SJSA1 (cell line): ENCODE measurements at places on chromosomes 2 and 18. TPM values are rescaled to one million over a fixed set of nuclear protein-coding genes. Genes with fewer than 3 reads are reported as not detected.

DNA sequence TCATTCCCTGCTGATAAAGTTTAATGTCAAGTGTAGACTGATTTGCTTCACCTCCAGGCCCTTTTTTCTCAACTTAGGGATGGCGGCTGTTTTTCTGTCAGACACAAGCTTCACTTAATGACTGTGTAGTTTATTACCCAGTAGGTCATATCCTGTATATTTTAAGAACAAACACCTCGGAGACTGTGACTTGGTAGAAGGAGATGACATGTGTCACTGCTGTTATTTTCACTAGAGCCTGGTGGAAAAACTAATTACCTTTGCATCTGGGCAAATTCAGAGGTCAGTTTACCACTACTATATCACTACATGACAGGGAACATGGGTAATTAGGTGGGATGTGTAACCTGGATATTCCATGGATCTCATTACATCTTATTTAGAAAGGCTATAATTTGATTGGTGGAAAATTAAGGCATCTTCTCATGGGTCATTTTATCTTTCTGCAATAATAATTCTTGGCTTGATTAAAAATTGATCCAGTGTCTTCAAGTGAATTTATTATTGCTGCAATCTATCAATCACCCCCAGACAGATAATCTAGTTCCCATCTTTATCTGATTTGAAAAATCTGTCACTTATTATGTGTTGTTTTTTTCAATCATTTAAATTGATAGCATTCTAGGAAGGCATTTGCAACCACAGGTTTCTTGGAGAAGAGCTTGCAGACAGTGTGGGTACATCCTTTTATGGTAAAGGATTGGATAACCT is 353.8 kb upstream of the SPRED2 start:
- DNase-seq = no peak

The TCF7L1 gene
- 0.68 and 1.3 TPM in 2 replicates for total RNA-seq

The TUBA4A gene
- 0.45 TPM in 1 of 2 replicates, not detected in the other for total RNA-seq

GRCh38 chr2:155372969-155373368 is 674.5 kb downstream of the KCNJ3 start:
- DNase-seq = no peak

GRCh38 chr2:148802448-148803220 is 72.4 kb upstream of the KIF5C start:
- DNase-seq = no peak

DNA sequence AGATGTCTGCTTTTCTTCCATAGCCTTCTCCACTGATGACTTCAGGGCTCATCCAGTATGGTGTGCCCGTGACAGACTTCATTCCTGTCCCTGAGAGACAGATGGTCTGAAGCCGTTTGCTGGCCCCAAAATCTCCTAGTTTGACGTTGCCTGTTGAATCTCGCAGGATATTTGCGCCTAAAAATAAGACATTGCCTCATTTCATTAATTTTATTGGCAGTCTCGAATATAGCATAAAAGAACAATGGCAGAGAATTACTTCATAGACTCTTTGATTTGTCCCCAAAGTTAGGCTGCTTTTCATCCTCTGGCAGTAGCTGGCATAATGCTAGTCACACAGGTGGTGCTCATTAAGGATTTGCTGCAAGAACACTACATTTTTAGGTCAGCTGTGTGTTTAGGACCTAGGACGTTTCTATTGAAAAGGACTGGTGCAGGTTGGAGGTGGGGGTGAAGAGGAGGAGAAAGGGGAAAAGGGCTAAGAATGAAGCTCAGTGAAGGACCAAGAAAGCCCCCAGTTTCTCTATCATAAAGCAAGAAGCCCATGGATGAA is 14.7 kb upstream of the ERCC3 start:
- DNase-seq = no peak

The SERPINB3 gene
- total RNA-seq = not detected in 2 replicates

The TCF23 gene
- total RNA-seq = not detected in 2 replicates

GRCh38 chr2:96430394-96430988 is 74.7 kb downstream of the NEURL3 start:
- no peak for DNase-seq

GRCh38 chr2:96340493-96341414 is 5.2 kb downstream of the NCAPH start:
- DNase-seq = no peak

DNA sequence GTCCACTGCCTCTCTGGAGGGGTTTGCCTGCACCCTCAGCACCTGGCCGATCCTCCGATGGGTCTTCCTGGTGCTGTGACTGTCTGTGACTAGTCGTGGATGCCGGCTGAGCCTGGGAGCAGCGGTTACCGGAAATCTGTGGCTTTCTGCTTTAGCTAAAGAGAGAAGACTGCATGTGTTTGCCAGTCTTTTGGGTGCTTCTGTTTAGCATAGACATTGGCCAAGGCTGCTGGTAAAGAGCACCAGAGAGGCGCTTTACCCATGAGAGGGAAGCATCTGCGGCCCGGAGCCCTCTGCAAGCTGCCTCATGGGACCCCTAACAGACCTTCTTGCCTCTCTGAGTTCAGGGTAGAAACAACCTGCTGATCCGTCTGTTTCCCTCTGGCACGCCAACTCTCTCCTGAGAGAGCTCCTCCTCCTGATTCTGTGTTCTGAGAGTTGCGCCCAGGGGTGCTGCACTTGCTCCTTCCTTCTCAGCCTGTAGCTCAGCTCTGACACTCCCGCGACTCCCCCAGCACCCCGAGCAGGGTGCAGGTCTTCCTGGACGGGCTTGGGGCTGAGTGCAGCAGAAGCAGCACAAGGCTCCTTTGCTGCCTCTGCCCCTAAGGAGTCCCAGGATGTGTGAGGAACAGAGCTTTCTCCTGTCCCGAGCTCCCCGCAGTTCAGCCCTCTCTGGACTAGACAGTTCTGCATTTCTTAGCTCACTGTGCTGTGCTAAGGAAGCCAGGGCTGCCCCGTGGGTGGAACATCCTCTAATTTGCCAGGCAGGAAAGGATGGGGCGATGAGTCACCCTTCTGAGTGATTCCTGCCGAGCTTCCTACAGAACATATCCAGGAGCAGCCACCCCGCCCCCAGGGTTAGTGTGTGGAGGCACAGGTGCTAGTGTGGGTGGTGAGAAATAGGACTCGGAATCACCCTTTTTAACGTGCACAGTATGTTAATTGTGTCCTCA is 203.2 kb downstream of the SH3RF3 start:
- DNase-seq = peak; percentile 94

DNA sequence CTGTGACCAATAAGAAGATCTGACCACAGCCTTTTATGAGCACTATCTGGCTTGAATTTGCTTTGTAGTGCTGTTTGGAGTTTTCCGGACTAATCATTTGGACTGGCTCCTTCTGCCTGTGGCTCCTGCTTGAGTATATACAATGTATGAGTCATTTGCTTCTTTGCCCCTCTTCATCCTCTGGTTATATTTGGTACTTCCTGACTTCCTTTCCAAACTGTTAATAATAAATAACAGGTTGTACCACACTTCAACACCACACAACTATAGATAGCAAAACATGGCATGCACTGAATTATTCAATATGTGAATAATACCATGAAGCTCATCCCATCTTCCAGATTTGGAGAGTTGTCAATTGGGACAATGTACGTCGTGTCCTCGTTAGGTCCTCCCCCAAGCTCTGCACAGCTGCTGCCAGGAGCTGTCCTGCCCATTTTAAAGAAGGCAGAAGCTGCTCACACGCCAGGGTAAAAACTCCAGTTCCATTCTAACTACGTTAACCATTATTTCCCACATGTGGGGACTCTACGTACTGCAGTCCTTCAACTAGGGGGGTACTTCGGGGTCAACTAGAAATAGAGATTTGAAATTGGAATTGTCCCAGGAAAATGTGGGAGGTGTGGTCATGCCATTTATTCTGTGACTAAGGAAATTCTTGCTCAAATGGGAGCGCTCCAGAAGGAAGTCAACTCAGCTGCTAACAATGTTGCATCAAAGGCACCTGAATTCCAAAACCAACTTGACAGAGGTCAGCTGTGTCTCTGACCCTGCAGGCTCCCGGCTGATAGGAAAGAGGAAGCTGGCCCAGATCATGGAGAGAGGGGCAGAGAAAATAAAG is 38.1 kb downstream of the ST8SIA5 start:
- no peak for DNase-seq

GRCh38 chr18:32383050-32383819 is 87.4 kb downstream of the GAREM1 start:
- DNase-seq = peak; percentile 54

DNA sequence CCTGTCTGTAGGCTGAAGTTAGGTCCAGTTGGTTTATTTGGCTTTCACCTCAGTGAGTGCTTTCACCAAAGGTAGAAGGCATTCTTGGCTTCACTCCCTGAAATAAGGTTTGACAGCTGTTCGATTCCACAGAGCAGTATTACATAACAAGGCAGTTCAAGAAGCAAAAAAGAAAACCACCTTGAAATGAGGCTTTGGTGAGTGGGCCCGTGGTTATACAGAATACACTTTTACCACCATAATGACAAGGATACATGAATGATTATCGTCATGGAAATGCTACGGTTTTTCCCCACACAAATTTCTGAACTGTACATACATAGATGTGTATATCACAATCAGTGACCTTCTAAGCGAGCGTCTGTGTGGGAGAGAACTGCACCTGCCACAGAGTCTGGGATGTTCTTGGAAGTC is 80.0 kb upstream of the CHRNA1 start:
- no peak for DNase-seq

- no peak for DNase-seq
Observed at GRCh38 chr18:49494660-49495059, 7.6 kb upstream of the C18orf32 start.

The IL1R2 gene
- total RNA-seq = 0.16 TPM in 1 of 2 replicates, not detected in the other

- no peak for DNase-seq
Observed at GRCh38 chr18:46759890-46760289, 3.0 kb upstream of the ST8SIA5 start.

The FLACC1 gene
- total RNA-seq = 0.58 and 0.75 TPM in 2 replicates

DNA sequence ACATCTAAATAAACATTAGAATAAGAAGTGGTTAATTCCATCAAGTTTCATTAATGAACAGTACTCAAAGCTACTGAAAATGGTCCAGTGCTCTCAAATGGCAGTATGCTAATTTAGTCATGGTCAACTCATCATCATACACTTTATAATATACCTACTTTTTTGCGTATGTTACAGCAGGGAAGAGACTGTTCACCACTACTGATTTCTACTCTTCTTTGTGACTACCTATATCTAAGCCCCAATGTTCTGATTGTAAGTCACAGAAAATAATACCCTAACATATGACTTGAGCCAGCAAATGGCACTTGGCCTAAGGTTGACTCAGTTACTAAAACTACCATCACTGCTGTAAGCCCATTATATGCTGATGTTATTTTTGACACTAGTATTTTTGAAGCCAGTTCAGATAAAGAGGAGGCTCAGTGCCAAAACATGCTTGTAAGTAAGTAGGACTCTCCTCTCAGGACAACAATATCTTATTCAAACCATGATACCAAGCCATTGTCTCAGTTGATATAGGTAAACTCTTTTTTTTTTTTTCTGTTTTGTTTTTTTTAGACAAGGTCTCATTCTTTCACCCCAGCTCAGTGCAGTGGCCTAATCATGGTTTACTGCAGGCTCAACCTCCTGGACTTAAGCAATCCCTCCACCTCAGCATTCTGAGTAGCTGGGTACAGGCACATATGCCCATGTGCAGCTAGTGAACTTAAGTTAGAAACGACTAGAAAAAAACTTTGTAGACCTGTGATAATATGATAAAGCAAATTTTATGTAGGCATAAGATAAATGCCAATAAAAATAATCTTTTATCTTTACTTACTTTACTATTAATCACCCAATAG is 266.9 kb downstream of the ZNF385B start:
- DNase-seq = no peak

DNA sequence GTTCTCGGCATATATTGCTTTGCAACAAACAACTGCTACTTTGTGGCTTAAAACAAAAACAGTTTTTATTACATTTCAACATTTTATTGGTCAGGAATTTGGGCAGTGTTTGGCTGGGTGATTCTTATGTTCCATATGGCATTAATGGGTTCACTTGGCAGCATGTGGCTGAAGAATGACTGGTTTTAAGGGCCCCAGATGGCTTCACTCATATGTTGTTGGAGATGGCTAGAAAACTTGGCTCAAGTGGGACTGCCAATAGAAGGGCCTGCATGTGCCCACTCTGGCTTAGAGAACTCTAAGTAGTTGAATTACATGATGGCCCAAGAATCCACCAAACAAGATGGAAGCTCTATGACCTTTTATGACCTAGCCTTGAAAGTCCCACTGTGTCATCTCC is 86.1 kb downstream of the FASTKD2 start:
- DNase-seq = no peak

DNA sequence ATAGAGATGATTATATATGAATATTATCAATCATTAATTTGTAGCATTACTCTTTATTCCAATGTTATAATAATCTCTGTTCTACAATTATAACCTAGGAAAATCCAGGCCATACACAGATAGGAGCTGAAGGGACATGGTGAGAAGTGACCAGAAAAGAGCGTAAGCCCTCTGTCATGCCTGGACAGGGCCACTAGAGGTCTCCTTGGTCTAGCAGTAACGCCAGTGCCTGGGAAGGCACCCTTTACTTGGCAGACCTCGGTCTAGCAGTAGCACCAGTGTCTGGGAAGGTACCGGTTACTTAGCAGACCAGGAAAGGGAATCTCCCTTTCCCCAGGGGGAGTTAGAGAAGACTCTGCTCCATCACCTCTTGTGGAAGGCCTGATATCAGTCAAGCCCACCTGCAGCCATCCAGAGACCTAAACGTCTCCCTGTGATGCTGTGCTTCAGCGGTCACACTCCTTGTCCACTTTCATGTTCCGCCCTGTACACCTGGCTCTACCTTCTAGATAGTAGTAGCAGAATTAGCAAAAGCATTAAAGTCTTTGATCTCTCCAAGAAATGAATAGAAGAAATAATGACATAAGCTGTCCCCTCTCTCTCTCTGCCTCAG is 447.5 kb upstream of the FSIP2 start:
- DNase-seq = peak; percentile 10

DNA sequence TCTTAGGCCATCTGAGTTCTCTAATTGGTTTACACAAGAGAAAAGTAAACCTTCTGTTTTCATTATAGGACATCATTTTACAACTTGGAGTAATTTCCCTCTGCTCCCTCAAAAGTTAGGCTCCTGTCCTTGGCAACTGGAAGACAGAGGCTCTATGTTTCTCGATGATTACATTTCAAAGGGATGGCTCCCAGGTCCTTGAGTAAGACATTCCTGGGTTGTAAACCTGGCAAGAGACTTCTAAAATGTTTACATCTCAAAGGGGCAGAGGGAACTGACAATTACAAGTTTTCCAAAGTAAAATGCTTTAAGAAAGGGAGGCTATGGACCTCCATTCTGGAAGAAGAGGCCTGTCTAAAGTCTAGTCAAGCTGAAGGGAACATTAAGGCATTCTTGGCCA is 268.3 kb upstream of the REG3G start:
- no peak for DNase-seq

GRCh38 chr2:3469486-3469885 is 49.8 kb downstream of the ADI1 start:
- no peak for DNase-seq

The RIT2 gene
- not detected in 2 replicates for total RNA-seq

- DNase-seq = no peak
Observed at GRCh38 chr18:79805211-79805887, 7.6 kb downstream of the KCNG2 start.

The MAP2 gene
- total RNA-seq = 0.21 and 0.34 TPM in 2 replicates

- no peak for DNase-seq
Observed at GRCh38 chr2:111670776-111671175, 213.2 kb downstream of the ANAPC1 start.
